CMK (cell line): ENCODE measurements at places on chromosomes 11 and 22.

GRCh38 chr11:69078930-69079605 lies 30.3 kb downstream of the TPCN2 start:
- DNase-seq, result no peak

DNA sequence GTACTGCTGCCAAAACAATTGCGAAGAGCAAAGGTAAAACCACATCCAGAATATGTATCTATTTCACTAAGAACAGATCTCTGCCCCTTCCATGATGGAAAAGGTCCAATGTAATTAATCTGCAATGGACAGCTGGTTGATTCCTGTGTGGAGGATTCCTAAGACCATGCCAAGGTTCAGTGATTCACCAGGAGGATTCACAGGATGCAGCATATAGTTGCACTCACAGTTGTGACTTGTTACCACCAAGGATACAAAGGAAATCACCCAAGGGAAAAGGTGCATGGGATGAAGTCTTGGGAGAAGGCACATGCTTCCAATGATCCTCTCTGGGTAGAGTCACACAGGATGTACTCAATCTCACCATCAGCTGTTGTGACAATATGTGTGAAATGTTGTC lies 35.1 kb upstream of the CUL5 start:
- no peak for DNase-seq

GRCh38 chr11:12008790-12009616 lies 577 bp upstream of the DKK3 start:
- no peak for DNase-seq

- DNase-seq, result no peak
These were observed 106.1 kb upstream of the PLET1 start for GRCh38 chr11:112366777-112367176.

- DNase-seq, result no peak
These were observed 163.4 kb upstream of the NCAM1 start for GRCh38 chr11:112797648-112798293.

DNA sequence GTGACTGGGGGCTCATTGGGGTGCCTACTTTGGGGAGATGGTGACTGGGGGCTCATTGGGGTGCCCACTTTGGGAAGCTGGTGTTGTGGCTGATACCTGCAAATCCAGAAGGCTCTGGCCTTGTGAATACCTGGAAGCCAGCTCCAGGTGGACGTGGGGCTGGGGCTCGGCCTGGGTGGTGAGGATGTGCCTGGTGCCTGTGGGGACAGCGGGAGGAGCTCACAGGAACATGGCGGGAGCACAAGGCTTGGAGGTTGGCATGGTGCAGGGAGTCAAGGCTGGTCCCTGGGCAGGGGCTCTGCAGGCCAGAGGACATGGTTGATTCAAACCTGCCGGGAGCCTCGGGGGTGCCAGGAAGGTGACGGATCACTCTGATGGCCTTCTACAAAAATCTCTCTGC lies 1165.7 kb downstream of the BRD1 start:
- no peak for DNase-seq

GRCh38 chr11:63553759-63554158 lies 9.4 kb downstream of the PLAAT2 start:
- no peak for DNase-seq

DNA sequence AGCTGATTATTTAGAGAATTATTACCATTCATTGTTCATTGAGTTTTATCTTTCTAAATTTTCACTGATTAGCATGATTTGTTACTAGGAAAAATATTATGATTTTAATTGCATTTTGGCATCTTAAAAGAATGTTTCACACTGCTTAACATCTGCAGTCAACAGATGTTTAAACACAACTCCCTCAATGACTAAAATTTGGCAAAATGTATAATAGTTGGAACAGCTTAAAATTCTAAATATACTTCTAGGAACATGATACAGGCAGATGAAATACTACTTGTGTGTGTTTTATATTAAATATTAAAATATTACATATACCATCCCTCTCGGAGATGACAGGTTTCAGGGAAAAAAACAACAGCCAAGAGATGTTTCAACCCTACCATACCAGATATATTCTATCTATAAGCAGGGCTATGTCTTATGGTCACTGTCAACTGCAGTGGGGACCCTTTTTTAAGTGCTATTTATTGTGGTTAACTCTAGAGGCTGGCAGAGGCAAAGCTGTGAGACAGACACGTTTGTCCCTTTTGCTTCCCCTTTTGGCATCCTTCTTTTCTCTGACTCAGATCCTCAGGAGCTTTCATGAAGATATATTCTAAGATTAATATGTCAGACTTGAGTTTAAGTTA lies 81.9 kb downstream of the BDNF start:
- no peak for DNase-seq

DNA sequence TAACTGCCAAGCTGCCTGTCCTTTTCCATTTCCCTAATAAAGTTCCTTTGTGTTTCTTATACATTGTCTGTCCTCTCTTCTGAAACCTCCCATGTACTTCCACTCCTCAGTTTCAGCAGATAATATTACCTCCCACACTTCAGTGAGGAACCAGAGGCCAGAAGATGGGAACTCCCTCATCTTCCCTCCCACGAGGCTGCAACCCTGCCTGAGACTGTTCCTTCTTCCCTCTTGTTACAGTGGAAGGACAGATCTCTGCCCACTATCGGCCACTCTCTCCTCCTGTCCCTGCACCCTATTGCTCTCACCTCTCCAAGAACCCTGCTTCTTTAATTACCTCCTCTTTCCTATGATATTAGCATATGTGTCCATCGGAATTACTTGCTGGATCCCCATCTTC lies 38.1 kb upstream of the SWAP70 start:
- no peak for DNase-seq

GRCh38 chr11:60954421-60954820 lies 2.4 kb upstream of the SLC15A3 start:
- no peak for DNase-seq

GRCh38 chr11:83012168-83013067 lies 59.3 kb downstream of the RAB30 start:
- no peak for DNase-seq

DNA sequence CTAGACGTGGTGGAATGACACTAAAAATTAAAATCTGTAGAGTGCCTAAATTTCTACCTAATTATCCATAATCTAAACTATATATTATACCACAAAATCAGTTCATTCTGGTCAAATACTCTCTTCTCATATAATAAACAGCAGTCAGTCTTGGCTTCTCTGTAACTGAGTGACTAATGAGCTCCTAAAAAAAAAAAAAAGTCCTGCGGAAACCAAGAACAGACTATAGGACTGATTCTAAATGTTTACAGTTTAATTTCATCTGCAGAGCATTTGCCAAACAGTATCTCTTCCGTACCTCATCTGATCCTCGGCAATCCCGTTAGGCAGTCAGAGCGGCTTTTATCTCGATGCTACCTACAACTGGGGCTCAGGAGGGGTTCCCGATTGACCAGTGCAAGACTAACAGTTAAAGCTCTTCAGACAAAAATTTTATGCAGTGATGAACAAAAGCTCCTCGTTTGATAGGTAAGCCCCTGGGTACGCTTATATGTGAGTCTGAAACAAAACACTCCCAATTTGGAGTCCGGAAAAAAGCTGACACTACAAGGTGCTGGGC lies 686 bp downstream of the KIF18A start:
- no peak for DNase-seq

- no peak for DNase-seq
These were observed 28.8 kb downstream of the NRXN2 start for GRCh38 chr11:64694026-64694755.

DNA sequence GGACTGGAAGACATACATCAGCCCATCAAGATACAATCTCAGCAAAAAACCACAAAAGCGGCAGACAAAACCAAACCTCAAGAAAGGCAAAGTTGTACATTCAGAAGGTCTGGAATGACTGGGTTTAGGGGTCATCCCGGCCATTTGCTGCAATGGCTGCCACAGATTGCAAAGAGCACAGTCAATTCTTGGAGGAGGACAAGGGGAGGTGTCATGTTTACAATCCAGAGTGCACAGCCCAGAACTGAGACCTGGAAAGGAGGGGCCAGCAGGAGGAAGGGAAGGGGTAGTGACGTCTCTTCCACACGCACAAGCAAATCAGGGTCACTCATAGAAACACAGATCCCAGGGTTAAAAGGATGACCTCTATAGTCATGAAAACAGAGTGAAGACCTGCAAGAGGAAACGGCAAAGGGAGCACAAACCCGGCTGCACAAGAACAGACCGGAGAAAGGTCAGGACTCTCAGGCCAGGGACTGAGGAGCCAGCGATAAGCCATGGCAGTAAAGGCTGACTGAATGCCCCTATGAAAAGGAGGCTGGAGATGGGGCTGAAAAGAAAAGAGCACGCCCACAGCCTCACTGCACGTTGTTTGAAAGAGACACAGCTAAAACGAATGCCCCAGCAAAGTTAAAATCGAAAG lies 18.2 kb upstream of the MUC5AC start:
- DNase-seq, result no peak

DNA sequence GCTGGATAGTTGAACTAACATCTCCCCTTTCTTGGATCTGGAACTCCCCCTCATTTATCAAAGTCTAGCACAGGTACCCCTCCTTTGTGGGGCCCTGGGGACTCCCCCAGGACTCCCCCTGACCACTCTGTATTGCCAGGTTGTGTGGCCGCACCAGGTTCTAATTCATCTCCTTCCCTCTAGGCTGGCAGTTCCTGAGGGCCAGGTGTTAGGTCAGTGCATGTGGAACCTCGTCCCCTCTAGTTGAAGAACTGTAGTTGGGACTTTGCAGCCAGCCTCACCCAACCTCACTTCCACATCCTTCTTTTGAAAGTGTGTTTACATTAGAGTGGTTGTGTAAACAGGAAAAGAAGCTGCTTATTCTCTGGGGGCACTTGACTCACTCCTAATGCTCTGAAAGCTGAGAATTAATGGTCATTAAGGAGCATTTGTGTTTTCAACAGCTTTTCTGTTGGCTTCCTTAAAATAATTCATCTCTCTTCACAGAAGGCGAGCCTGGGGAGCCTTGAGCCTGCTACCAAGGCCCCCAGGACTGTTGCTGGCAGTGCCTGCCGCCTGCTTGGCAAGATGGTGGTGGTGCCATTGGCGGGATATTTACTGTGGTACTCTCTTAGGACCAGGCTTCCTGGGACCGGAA lies 11.8 kb downstream of the UPB1 start:
- DNase-seq, result no peak

DNA sequence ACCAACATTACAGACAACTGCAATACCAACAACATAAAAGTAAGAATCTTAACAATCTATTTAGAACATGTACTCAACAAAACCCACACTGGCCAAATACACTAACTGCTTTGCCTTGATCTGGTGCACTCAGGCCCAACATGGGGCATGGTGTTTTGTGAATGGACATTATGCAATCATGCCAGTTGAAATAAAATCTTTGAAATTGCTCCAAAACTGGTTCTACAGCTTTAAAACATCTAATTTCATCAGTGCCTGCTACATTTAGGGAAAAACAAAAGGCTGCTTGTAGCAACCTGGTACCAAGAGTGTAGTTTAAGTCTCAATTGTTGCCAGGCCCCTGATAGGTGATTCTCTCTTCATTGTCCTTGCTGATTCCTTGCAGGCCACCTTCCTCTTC lies 3.3 kb upstream of the CTR9 start:
- no peak for DNase-seq

DNA sequence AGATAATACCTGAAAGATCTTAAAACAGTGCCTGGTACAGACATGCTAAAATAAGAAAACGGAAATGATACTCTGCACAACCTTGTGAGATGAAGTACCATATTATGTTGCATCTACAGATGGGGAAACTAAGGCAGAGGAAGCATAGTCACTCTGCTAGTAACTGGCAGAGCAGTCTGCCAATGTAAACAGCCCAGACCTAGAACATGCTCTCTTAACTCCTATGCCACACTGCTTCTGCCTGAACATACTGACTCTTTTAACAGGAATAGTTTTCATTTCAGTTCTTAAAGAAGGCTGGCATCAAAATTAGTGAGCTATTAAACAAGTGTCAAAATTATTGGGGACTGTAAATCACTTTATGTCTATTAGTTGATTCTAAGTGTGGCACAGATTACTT lies 99.9 kb downstream of the CD44 start:
- no peak for DNase-seq

GRCh38 chr11:72257570-72257969 lies 13.6 kb upstream of the PHOX2A start:
- no peak for DNase-seq

GRCh38 chr22:39731881-39732555 lies 161.5 kb downstream of the CACNA1I start:
- no peak for DNase-seq

- no peak for DNase-seq
These were observed 155.7 kb downstream of the BBOX1 start for GRCh38 chr11:27196203-27196897.

- no peak for DNase-seq
These were observed 159.2 kb downstream of the MSANTD4 start for GRCh38 chr11:105862736-105863367.

DNA sequence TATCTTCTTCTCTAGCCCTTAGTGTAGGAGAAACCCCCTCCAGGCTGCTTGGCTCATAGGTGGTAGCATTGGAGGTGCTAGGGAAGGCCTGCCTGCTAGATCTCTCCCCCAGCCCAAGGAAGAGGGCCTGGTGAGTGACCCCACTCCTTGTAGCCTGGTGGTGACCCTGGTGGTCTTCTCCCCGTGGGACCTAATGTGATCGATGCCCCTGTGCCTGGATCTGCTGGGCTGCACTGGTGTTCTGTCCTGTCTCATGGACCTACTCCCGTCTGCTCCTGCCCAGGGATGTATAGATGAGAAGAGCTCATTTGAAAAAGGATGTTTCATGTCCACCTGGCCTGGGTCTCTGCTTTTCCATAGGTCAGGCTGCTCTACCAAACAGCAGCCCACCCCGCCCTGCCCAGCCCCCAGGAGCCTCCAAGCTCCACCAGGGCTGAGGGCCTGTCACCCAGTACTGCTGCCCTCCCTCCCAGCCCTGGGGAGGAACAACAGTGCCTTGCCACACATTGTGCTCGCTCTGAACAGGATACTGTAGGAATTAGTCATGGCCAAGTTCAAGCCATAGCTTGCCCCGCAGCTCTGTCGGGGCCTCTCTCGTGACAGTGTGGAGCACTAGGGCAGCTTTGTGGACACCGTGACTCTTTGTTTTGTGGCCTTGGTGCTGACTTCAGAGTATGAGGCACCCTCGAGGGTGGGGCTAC lies 19.7 kb downstream of the SLC37A2 start:
- no peak for DNase-seq

GRCh38 chr11:131481971-131482370 lies 111.6 kb downstream of the NTM start:
- DNase-seq, result no peak

- DNase-seq, result no peak
These were observed 16.8 kb downstream of the APOL6 start for GRCh38 chr22:35664955-35665587.

GRCh38 chr22:39988386-39989114 lies 6.2 kb upstream of the FAM83F start:
- no peak for DNase-seq

GRCh38 chr22:43346521-43346929 lies 3.4 kb upstream of the SCUBE1 start:
- DNase-seq, result no peak
